ENCODE measurements at places on chromosomes 2 and 18.

DNA sequence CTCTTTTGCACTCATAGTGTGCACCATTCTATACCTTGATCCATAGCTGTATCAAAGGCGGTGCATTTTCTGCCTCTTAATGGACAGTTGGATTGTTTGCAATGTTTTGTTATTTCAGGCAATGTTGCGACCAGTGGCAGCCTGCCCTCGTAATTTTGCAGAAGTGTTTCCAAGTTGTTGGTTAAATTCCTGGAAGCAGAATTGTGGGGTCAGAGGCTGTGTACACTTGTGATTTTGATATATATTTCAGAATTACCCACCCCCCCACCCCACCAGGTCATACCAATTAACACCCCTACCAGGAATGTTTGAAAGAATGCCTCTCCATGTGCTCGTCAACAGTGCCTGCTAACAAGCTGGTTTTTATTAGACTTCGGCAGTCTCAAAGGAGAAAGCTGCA, 32.4 kb upstream of the IL1R1 start:
- DNase-seq: no peak

DNA sequence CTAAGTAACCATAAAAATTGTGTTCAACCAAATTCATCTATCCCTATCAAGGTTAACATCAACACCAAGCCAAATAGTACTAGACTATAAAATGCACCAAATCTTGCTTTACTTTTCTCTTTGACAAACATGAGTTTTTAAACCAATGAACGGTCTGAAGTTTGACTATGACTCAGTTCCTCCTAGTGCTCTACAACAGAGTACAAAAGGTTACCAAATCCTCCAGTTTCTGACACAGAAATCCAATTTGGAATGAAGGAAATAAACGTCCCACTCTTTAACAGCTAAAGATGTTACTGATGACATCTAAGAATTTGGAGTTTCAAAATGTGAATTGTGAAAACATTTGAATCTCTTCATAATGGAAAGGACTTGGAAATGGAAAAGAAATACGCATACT, 11.8 kb upstream of the ACVR1 start:
- no peak for DNase-seq

- DNase-seq: no peak
These were observed 157.4 kb upstream of the RGPD4 start for GRCh38 chr2:107669335-107669734.

DNA sequence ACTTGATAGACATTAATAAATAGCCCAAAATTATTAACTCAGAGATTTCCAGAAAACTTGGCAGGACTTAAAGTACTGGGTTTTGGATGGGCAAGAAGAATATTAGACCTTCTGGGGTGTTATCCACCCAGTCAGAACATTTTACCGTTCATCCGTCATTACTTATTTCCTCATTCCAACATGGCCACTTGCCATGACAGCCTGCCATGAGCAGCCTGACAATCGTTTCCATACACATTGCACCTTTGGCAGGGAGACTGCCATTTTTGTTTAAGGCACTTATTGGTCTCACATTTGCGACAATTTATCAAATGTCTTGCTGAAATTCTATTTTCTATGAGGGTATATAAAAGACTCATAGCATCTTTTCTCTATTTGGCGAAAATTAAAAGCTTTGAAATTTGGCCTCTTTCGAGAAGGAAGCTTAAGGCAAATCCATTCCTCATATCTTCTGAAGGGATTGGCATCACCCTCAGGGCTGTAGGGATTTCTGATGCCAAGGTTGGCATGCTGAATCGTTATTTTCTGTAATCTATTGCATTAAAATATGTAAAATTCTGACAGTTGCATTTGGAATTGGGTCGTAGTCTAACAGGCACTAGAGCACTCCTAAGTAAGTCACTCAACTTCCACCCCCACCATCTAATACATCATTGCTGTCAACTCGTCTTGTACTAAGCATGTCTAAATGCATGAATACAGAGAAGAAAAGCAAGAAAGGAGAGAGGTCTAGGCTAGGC, 406.3 kb upstream of the PIK3C3 start:
- no peak for DNase-seq

DNA sequence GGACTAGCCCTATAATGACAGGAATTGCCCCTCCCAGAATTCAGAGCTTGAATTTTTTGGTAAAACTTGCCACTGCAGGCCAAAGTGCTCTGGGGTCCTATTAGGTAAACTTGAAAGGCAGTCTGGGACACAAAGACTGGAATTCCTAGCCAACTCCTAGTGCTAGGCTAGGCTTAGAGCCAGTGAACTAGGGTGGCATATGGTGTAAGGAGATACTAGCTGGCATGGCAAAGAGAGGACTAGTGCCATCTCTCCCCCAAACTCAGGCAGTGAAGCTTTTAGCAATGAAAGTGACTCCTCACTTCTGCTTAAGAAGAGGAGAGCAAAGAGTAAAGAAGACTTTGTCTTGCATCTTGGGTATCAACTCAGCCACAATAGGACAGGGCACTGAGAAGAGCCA, 410.5 kb upstream of the CNTNAP5 start:
- DNase-seq: no peak

GRCh38 chr2:130374587-130375290, 18.9 kb downstream of the PTPN18 start:
- DNase-seq: no peak

DNA sequence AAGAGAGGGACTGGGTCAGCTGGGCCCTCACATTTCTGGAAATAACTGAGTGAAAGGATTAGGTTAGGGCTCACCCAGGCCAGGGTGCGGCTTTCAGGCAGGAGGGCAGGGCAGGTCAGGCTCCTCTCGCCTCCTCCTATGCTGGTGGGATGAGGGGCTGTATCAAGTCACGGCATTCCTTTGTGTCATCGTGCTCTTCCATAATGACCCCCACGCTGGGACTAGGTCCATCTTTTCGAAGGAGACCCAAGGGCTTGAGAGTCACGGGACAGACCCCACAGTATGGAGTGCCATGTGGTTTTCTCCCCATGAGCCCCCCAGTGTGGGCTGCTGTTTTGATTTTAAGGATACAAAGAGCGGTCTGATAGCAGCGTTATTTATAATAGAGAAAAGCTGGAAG, 137.8 kb upstream of the COPS8 start:
- no peak for DNase-seq

- DNase-seq: no peak
These were observed 1377.6 kb upstream of the PIK3C3 start for GRCh38 chr18:40577239-40577980.

DNA sequence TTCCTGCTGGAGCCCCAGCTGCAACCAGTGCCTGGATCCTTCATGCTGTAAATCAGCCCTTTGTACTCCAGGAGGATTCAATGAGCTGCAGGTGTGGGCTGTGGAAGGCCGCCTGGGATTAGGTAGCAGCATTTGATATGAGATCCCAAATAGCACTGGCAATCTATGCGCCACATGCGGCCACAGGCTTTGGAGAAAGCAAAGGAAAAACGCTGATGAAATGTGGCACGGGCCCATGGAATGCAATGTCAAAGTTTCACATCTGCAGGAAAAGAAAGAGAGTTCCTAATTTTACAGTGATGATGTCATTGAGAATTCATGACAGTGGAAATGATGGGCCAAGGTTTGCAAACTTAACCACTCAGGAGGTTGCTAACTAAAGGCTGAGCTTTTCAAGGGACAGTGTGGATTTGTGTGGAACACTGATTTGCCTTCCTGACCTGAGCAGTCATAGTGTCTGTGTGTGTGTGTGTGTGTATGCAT, 216.4 kb upstream of the OSR1 start:
- peak; percentile 65 for DNase-seq

- no peak for DNase-seq
These were observed 827.7 kb downstream of the SOCS6 start for GRCh38 chr18:71116535-71116934.

GRCh38 chr2:85340034-85340892, 12.5 kb upstream of the TGOLN2 start:
- no peak for DNase-seq

- DNase-seq: no peak
These were observed 88.2 kb downstream of the ASAP2 start for GRCh38 chr2:9294764-9295163.

DNA sequence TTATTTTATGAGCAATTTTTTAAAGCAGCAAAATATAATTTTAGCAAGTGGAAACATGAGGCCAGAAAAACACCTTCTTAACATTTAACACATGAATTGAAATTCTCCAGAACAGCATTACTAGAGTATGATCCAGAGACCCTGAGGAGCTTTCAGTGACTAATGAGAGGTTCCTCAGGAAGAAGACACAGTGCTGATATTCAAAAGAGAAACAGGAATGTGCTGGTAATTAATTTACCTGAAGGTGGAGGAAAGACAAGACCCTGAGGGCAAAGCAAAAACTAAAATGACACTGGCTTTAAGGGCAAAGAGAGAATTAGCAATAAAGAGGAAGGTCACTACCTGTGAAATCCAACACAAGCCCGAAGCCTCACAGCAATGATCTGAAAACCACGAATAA, 97.0 kb downstream of the CDH2 start:
- DNase-seq: no peak

DNA sequence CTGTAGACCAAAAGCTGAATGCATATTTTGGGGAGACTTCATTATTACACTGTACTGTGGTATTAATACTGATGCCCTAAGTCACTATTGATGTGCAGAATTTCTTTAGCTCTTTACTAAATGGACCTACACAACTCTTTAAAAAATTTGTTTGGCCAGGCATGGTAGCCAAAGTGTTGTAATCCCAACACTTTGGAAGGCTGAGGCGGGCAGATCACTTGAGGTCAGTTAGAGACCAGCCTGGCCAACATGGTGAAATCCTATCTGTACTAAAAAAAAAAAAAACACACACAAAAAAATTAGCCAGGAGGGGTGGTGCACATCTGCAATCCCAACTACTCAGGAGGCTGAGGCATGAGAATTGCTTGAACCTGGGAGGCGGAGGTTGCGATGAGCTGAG, 6.4 kb downstream of the TMEM182 start:
- DNase-seq: no peak

DNA sequence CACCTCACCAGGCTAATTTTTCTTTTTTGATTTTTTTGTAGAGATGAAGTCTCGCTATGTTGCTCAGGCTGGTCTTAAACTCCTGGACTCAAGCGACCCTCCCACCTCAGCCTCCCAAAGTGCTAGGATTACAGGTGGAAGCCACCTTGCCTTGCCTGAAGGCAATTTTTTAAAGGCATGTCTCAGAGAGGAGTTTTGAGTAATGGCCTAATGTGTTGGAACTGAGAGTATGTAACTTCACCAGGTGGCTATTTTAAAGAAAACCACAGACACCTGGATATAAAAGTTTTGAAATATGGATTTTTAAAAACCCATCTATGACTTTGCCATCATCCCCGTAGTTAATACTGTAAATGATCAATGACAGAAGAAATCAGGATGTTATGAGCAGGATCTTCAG, 119.8 kb upstream of the ATP8B1 start:
- DNase-seq: no peak

- no peak for DNase-seq
These were observed 46.6 kb downstream of the TAF1B start for GRCh38 chr2:9889812-9890261.

DNA sequence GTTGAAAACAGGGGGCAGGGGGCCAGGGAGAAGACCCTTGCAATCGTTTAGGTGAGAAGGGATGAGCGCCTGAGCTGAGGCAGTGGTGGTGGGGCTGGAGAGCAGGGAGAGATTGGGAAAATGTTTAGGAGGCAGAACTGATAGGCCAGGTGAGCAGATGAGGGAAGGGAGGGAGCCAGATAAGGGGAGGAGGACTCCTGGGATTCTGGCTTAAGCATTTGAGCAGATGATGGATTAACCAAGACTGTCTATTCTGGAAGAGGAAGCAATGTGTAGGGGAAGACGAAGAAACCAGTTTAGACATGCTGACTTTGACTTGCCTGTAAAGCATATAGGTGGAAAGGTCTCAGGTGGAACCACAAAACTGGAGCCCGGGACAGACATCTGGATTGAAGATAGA, 49.9 kb upstream of the ASPRV1 start:
- DNase-seq: no peak

- DNase-seq: no peak
These were observed 26.2 kb upstream of the RND3 start for GRCh38 chr2:150513647-150514046.

DNA sequence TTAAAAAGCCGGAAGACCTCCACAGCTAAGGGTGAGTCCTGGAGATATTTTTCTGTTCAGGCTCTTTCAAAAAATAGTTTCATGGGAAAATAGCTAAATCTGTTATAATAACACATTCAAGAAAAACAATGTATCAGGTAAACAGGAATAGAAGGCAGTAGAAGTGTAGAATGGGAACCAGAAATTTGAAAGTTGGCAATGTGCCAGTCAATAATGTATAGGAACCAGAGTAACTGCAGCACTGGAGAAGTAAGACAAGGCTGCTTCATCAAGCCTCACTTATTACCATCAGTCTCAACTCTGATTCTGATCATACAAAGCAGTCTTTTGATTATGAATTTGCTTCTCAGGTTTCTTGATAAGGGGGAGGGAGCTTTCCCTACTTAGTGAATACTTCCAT, 81.4 kb upstream of the VRK2 start:
- DNase-seq: no peak

- DNase-seq: no peak
These were observed 681.1 kb upstream of the FANCL start for GRCh38 chr2:58922245-58922644.

DNA sequence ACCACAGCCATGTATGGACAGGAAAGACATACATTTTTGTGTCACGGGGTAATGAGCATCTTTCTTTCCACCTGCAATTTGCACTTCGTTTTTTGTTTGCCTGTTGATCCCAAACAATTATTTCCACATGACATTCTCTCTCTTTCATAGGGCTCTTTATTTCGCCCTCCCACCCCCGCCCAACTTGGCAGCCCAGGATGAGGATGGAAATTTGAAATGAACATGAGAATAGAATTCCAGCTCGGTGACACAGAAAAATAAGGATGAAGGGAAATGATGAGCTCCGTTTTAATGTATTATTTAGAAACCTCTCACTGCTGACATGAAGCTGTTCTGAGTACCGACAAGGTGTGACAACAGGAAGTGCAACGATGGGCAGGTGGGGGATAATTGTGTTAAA, 443.3 kb downstream of the SOCS6 start:
- no peak for DNase-seq

GRCh38 chr2:201883606-201884369, 77.5 kb downstream of the CDK15 start:
- peak; percentile 29 for DNase-seq

DNA sequence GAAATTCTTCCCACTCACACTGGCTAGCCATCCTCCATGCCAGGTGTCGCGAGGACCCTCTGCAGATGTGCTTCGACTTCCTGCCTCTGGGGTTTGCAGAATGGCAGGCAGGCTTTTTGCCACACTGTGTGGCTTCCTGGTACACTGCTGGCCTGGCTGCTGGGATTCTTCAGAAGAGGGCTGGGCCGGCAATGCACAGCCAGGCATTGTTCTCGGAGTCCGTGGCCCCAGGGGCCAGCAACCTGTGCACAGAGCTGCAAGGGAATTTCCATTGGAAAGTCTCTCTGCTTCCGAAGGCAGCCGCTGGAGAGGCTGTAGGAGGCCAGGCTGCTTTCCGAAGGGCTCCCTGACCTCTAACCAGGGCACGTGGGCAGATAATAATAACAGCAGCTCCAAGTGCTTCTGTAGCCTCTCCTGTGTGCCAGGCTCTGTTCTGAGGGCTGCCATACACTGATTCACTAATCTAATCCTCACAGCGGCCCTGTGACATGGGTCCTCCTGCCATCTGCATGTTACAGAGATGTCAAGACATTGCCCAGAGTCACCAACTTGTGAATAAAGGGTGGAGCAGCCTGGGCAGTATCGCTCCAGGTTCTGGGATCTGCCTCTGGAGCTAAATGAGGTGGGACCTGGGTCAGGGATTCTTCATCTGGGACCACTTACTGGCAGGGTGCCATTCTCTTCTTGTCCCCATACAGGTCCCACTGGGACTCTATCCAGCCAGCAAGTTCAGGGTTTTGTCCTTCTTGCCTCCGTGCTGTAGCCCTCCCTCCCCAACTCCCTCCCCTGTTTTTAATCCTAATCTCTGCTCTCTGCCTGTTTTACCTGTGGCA, 5.0 kb downstream of the LDLRAD4 start:
- no peak for DNase-seq

All from NCI-H1092 (cell line).